Adipocyte (in vitro differentiated cells): ENCODE measurements at places on chromosomes 11 and 22.

GRCh38 chr11:77619576-77620198, 17.9 kb downstream of the CLNS1A start:
- DNase-seq = peak; percentile 86

DNA sequence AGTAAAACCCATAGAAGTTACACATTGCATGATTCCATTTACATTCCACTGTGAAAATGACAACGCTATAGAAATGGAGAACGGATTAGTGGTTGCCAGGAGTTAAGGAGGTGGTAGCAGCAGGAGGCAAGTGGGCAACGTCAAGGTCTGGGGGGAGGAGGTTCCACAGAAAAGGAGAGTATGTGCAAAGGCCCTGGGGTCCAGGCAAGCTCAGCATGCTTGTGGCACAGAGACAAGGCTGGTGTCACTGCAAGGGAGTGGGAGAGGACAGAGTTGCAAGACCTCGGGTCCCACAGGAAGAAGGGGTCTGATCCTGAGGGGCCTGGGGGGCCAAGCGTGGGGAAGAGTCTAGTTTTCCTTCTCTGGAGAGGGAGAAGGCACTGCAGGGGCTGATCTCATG, 240.8 kb downstream of the MN1 start:
- DNase-seq = no peak

DNA sequence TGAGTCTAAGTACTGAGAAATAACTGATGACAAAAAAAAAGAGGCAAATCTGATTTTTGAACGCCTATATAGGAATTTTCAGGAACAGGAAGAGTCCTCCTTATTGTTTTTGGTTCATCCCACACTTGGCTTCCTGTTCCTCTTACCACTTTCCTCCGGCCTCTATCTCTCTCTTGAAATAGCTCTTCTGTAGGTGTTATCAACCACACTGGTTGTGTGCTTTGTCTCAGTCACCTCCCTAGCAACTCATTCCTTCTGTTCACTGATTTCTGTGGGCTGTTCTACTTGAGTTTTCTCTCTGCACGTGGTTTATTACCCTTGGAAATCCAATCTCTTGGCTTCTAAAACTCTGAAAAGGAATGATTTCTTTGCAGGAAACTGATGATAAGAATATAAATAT, 78.7 kb upstream of the C11orf87 start:
- no peak for DNase-seq

DNA sequence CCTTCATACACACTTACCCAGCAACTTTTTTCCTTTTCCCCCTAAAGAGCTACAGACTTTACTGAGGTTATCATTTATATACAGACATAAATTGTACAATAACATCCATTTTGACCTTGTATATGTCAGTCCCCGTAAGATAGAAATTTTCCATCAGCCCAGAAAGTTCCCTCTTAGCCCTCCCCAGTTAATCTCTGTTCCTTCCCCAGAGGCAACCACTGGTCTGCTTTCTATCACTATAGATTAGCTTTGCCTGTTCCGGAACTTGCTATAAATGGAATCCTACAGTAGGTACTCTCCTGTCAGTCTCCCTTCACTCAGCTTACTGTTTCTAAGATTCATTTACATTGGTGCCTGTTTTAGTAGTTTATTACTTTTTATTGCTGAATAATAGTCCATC, 54.9 kb downstream of the TSPAN18 start:
- DNase-seq = no peak

DNA sequence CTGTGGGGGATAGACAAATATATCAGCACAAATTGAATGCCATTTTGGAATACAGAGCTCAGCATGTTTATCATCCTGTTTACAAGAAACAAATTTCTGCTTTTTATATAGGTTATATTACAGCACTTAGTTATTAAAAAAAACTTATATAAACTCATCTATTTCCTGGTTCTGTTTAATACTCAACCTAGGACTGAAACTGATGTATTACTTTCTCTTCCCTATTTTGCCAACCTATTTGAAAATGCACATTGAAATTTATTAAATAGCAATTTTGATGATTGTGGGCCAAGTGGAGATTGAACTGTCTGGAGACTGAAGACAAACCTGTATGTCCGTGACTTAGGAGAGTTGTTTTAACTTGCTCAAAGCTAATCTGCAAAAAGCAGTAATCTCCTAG, 288.3 kb upstream of the ANO3 start:
- DNase-seq = no peak

DNA sequence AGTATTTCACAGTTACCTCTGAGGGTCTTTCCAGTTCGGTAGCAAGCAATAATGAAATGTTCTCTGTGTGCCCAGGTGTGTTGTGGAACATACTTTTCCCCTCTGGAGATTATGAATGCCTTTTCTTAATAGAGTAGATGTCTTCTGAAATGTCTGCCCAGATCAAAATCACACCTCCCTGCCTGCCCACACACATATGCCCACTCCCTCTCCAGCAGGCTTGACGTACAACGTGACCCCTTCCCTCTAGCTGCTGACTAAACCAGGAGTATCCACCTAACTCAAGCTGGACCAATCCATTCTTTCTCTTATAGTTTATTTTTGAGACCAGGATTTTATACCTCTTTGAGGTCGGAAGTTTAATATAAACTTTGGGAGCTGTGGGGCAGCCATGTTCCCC, 48.7 kb downstream of the ME3 start:
- DNase-seq = no peak

GRCh38 chr11:129247135-129247534, 55.0 kb upstream of the ARHGAP32 start:
- DNase-seq = peak; percentile 44

DNA sequence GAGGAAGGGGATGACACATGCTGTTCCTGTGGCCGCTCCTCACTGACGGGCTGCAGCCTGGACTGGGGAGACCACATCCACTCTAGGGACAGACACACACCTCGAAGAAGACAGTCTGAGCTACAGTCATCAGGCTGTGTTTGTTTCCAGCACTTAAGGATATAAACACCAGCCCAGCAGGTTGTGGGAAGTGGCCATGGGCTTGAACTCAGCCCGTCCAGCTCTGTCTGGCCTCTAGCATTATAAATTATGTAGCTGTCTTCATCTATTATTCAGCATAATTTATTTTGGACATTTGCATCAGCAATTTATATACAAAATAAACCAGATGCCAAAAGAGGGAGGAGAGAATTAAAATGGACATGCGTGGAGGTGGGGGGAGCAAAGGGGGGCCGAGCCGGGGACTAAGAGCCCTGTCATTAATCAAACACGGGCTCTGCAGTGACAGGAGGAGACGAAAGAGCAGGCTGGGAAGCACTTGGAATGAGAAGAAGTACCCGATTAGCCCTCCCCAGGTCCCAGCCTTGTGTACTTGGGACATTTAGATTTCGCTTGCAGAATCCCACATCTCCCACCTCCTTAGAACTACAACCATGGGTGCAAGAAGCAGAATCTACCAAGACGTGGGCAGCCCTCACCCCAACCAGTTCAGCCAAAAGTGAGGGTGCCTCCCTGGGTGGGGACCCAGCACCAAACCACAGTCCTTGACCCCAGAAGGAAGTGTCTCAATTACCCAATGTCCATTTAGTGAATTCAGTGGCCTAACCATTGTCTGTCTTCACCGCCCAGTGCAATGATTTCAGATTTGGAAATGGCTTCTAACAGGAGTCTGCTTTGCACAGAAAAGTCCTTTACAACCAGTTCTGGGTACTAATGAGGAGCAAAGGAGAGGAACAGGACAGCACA, 309.6 kb downstream of the OPCML start:
- DNase-seq = no peak

DNA sequence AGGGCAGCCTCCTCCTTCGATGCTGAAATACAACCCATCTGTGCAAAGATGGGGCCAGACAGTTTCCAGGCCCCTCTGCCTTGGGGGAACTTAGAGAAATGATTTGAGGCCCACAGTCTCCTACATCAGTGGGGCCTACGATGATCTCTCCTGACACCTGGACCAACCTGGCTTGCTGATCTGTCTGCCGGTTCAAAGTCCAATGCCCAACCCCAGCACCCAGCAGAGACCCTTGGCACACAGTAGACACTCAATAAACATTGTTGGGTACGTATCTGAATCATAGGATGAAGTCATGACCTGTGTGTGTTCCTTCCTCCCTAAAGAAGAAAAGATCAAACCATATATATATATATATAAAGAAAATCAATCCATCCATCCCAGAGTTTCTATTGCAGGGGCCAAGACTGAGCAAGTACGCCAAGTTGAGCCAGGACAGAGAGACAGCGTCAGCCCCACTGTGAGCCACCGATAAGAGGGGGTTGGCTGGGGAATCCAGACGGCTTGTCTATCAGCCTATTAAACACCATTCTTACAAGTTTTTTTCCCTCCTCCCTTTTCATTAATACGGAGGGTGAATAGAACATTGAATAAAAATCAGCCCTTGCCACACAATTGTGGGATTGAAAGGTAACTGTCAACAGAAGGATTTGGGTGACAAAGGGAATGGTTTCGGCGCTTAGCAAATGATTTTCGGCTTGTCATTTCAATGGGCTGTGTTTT, 244.1 kb downstream of the MN1 start:
- no peak for DNase-seq

GRCh38 chr11:12618743-12619540, 55.3 kb upstream of the TEAD1 start:
- peak; percentile 68 for DNase-seq

GRCh38 chr11:17066691-17067090, 10.8 kb downstream of the RPS13 start:
- no peak for DNase-seq

DNA sequence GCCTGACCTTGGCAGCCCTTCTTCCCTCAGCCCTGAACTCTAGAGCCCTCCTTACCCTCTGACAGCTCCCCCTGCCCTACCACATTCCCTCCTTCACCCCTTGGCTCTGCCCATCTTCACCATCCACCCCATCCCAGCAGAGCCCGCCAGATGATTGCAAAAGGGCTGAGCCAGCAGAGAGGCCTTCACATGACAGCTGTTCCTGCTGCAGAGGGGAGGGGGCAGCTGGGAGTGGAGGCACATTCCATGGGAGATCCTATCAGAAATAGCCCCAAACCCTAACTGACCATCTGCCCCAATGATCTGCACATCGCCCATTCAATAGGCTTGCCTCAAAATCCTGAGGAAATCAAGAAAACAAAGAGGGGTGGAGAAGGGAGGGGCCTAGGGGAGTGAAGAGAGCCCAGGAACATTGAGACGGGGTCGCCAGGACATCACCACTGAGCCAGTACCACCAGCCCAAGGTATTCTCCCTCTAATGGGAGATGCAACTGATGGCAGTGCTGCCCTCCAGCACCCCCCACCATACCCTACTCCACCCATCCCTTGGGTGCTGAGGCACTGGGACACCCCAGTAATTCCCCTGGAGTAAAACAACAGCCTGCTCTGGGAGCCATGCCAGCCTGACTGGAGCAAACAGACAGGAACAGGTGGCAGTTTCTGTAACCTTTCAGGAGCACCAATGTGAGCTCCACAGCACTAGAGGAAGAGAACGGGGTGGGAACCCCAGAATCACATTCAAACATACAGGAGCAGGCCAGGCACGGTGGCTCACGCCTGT, 8.0 kb upstream of the AHNAK start:
- peak; percentile 55 for DNase-seq

DNA sequence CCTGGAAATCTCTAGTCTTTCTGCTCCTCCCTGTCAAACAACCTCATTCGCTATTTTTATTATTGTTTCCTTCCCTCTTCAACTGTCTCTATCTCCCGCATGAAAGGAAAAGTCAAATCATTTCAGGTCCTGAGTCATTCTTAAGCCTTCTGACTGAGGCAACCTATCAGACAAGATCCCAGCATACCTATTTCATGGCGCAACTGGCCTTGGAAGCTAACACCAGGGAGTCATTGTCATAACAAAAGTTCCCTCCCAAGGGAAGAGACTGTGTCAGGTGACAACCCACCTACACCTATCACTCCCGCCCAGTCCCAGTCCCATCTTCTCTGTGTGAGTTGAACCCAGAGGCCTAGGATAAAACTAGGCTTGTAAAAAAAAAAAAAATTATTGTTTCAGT, 10.2 kb upstream of the ARHGAP42 start:
- DNase-seq = no peak

GRCh38 chr11:32318071-32319055, 117.0 kb downstream of the WT1 start:
- no peak for DNase-seq

DNA sequence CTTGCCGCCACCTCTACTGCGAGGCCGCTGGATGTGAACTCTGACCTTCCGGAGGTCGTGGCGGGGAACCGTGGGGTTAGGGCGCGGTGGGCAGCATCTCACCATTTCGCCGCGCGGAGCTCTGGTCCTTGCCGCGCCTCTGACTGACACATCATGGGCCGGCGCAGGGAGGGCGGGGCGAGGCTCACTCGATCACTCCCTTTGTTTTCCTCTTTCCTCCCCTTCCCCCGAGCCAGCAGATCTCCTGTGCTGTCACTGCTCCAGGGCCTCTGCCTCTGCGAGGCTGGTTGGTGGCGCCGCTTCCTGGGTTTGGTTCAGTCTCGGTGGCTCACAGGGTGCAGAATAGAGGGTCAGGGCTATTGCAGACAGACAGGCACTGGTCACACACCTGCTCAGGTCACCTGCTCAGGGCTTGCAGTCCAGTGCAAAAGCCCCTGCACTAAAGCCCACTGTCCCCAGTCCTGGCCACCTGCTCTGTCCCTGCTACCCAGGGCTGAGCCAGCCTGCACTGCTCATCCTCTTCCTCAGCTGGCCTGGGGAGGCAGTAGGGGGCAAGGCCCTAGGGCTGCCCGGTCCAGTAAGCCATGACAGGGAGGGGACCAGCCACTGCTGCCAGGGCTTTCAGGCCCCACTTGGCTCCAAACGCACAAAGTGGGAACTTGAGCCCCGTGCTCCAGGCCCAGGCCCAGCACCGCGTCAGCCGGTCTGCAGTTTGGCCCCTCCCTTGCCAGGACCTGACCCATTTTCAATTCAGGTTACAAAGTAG, 36.2 kb downstream of the PISD start:
- DNase-seq = peak; percentile 40
